ENCODE measurements at places on chromosomes 3 and 15.

GRCh38 chr3:29764603-29765254, 483.9 kb downstream of the RBMS3 start:
- peaks cover 5% of the 10 kb centered on the region for H3K4me1 ChIP-seq
- no peak for DNase-seq
- H3K36me3 ChIP-seq: peaks cover 3% of the 10 kb centered on the region
- H3K27me3 ChIP-seq: no peaks in the 10 kb centered on the region
- H3K4me3 ChIP-seq: no peak overlapping the region
- no peak overlapping the region for H3K27ac ChIP-seq

DNA sequence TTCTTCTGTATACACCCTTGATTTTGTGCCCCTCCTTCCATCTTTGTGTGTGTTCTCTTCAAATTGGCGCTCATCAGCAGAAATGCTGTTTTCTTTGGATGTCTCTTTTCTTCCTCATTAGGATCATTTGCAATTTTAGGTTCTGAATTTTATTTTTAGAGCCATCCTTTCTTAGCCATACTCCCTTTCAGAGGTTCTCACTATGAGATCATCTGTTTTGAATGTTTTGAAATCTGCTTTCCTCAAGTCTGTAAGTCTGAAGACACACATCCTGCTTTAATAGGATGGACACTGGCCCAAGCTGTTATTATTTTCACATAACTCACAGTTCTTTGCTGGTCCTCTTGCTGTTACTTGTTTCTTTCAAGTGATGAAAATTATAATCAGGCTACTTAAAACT, 124.8 kb downstream of the BDH1 start:
- H3K27me3 ChIP-seq: no peaks in the 10 kb centered on the region
- no peak overlapping the region for H3K4me3 ChIP-seq
- H3K27ac ChIP-seq: no peak overlapping the region
- peaks cover 4% of the 10 kb centered on the region for H3K36me3 ChIP-seq
- DNase-seq: no peak

DNA sequence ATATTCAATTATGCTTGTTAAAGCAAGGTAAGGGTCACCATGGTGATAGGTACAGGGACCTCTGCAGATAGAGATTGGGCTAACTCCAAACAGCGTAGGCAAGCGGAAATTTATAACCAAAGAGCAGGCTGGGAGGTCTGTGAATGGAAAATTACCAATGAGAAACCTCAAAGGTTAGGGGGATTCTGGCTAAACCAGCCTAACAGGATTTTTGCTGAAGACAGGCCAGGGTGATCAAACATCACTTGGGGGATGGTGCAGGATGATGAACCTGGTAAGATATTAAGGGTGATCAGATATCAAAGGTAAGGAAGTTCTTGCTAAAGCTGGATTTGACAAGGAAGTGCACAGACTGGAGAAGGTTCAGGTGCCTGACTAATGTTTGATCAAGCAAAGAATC, 35.3 kb upstream of the SNRPN start:
- H3K4me1 ChIP-seq: peaks cover 6% of the 10 kb centered on the region
- H3K36me3 ChIP-seq: peaks cover 3% of the 10 kb centered on the region
- H3K27me3 ChIP-seq: peaks cover 2% of the 10 kb centered on the region

DNA sequence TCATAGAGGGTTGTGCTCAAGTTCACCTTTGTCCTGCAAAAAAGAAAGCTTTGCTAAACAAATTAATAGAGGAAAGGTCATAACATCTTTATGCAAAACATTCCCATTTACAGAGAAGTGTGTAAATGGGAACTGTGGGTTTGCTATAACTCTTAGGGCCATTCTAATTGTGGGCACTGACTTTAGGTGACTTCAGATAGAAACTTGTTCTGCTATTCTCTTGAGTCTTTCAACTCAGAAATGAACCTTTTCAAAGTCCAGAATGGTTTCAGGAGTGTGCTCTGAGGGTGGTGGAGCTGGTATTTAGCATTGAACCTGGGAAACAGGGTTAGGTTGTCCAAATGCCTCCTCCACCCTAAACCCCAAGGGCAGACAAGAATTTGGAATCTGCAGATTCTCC, 34.0 kb downstream of the SPTSSB start:
- no peaks in the 10 kb centered on the region for H3K27me3 ChIP-seq
- no peaks in the 10 kb centered on the region for H3K36me3 ChIP-seq
- no peaks in the 10 kb centered on the region for H3K4me1 ChIP-seq
- DNase-seq: no peak
- no peak overlapping the region for H3K4me3 ChIP-seq

DNA sequence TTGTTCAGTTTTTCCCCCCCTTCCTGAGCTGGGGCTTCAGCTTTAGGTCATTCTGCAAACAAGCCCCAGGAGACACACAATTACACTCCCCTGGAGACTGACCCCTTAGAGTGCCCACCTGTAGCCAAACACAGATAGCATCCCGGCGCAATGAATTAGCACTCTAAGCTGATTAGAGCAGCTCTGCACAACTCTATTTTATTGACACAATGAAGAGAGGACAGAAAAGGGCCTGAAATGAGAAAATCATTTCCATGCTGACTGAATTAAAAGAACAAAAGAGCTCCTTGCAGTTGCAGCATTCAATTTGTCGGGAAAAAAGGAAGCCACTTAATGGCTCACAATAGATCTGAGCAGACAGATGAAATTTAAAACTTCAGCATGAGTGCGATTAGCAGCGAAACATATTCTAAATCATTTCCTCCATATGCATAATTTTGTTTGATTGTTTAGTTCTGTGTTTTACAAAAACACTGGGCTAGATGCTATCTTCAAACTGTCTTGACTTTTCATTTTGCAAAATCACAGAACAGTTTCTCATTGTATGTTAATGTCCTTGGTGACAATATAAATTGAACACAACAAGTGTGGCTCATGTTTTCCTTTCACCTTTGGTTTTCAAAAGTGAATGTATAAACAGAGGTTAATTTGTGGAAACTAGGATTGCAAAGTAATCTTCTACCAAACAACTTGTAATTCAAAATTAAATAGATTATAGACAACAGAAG, 308.6 kb downstream of the MECOM start:
- peak overlapping the region; percentile 86 for H3K27ac ChIP-seq
- DNase-seq: no peak
- H3K4me3 ChIP-seq: no peak overlapping the region
- H3K27me3 ChIP-seq: no peaks in the 10 kb centered on the region

GRCh38 chr3:31636049-31636448, 103.3 kb downstream of the STT3B start:
- H3K36me3 ChIP-seq: no peaks in the 10 kb centered on the region
- H3K27ac ChIP-seq: no peak overlapping the region
- no peak overlapping the region for H3K4me3 ChIP-seq
- DNase-seq: no peak

GRCh38 chr3:40329071-40329470, 19.6 kb downstream of the EIF1B start:
- H3K4me1 ChIP-seq: peaks cover 5% of the 10 kb centered on the region
- no peaks in the 10 kb centered on the region for H3K36me3 ChIP-seq
- DNase-seq: no peak
- no peaks in the 10 kb centered on the region for H3K27me3 ChIP-seq
- no peak overlapping the region for H3K27ac ChIP-seq

- no peaks in the 10 kb centered on the region for H3K36me3 ChIP-seq
- H3K4me3 ChIP-seq: no peak overlapping the region
- DNase-seq: no peak
- no peak overlapping the region for H3K27ac ChIP-seq
- H3K4me1 ChIP-seq: peaks cover 7% of the 10 kb centered on the region
- no peaks in the 10 kb centered on the region for H3K27me3 ChIP-seq
Measured at GRCh38 chr3:133362539-133362938, 37.3 kb upstream of the BFSP2 start.

DNA sequence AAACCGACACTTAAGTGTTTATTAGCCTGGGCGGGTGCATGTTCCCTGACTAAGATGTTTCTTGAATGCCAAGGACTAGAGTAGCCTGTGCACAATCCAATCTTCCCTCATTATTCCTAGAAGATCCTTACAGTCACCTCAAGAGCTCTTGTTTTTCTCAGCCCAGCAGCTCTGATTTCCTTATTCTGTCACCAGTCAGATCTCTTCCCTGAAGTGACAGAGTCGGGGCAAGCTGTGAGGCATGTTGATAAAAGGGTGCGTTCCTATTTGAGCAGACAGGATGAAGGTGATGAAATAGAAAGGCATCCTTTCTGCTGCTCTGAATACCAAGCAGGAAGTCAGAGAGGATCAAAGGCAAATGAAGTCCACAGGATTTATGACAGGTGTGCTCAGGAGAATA, 125.6 kb upstream of the MCTP2 start:
- H3K27ac ChIP-seq: no peak overlapping the region
- H3K4me1 ChIP-seq: no peaks in the 10 kb centered on the region
- H3K27me3 ChIP-seq: peaks cover 2% of the 10 kb centered on the region
- H3K36me3 ChIP-seq: no peaks in the 10 kb centered on the region
- no peak overlapping the region for H3K4me3 ChIP-seq

DNA sequence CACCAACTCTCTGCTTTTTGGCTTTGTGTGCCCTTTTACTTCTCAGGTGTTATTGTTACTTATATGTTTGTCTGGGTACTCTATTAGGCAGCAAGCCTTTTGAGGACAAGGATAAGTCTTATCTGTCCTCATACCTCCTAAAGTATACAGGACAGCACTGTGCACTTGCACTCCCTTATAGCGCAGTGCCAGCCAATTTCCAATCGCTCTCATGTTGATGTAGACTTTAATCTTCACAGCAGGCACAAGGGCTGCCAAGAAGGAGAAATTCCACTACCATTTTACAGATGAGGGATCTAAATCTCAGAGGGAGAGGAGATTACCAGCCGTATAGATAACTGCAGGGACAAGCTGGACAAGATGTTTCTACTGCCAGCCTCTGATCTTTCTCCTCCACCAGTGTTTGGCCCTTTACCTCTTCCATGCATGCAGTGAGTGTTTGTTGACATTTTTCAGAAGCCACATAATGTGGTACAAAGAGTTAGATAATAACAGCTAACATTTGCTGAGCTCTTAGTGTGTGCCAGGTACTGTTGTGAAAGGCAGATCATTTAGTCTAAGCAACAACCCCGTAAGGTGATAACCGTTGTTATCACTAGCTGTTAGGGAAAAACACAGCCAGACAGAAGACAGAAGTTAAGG, 30.1 kb downstream of the SST start:
- no peaks in the 10 kb centered on the region for H3K4me1 ChIP-seq
- no peak for DNase-seq
- no peaks in the 10 kb centered on the region for H3K36me3 ChIP-seq

GRCh38 chr3:185362850-185363661, at the start of gene MAP3K13:
TSS of gene MAP3K13 (plus strand) at chr3:185363136. CDS start at chr3:185428582, 65,446 bp downstream.
- H3K4me3 ChIP-seq: peak within 1 kb of the TSS; percentile 95
- no peaks in the 10 kb centered on the region for H3K36me3 ChIP-seq
- H3K4me1 ChIP-seq: peaks cover 10% of the 10 kb centered on the region
- H3K27me3 ChIP-seq: peaks cover 2% of the 10 kb centered on the region
- DNase-seq: peak; percentile 60
- peak within 1 kb of the TSS; percentile 19 for H3K27ac ChIP-seq

DNA sequence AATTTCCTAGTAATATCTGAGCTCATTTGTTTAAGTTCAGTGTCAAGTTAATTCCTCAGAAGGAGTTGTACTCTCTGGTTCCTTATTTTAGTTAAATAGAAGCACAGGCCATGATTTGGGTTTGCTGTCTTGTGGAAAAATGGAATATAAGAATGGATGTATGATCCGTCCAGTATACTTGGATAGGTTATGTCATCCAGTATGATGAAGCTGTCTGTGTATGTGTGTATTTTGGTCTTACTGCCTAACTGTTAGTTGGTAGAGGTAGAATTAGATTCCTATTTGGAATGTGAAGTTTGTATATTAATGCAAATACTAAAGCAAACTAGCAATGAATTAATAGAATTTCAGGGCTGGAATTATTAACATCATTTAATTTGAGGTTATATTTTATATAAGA, 7.9 kb downstream of the KBTBD8 start:
- no peaks in the 10 kb centered on the region for H3K36me3 ChIP-seq
- no peak overlapping the region for H3K27ac ChIP-seq
- no peak overlapping the region for H3K4me3 ChIP-seq
- DNase-seq: no peak

GRCh38 chr3:135908225-135908624, 57.3 kb upstream of the PPP2R3A start:
- no peak overlapping the region for H3K27ac ChIP-seq
- no peak overlapping the region for H3K4me3 ChIP-seq
- H3K4me1 ChIP-seq: peaks cover 11% of the 10 kb centered on the region
- peaks cover 2% of the 10 kb centered on the region for H3K27me3 ChIP-seq
- DNase-seq: no peak

GRCh38 chr3:176584413-176585176, 612.7 kb downstream of the TBL1XR1 start:
- no peaks in the 10 kb centered on the region for H3K27me3 ChIP-seq
- no peak for DNase-seq
- H3K36me3 ChIP-seq: no peaks in the 10 kb centered on the region
- no peak overlapping the region for H3K4me3 ChIP-seq
- no peaks in the 10 kb centered on the region for H3K4me1 ChIP-seq
- no peak overlapping the region for H3K27ac ChIP-seq
